ENCODE measurements at places on chromosomes 12 and 14.

DNA sequence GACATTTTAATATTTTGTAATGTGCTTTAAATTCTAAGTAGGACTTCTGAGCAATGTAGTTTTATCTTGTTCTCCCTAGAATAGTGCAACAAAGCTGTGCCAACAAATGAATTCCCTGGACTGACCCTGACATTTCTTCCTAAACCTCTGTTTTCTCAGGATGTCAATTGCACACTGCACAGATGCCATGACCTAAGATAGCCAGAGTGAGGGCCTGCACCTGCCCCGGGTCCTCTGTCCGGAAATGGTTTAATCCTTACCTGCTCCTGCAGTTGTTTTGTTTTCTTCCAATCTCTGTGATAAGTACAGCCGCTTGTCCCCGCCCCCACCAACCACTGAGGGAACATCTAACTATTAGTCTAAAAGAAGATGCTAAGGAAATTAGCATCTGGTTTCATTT is 831.5 kb downstream of the GALC start:
- DNase-seq: no peak

DNA sequence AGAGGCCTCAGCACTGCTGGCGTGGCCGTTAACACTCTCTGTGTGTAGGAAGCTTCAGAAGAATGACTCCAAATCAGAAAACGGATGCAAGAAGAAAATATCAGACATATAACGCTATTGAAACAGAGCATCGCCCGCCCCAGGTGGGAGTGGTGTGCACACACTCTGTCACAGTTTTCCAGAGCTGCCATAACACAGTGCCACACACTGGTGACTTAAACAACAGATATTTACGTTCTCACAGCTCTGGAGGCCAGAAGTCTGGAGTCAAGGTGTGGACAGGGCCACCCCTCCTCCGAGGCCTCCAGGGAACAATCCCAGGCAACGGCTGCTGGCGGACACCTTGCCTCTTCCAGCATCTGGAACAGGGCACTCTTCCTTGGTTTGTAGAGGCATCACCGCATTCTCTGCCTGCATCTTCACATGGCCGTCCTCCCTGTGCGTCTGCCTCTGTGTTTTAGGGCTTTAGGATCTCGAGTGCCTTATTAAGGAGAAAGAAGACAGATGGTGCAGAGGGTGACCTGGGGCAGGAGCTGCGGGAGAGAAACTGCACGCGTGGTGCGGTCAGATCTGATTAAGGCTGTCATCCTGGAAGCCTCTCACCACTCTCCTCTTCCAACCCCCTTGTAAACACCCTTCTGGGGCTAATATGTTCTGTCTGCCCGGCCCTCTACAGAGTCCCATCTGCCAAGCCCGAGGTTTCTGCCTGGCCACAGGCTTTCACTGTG is 141.0 kb downstream of the SLC15A4 start:
- no peak for DNase-seq

GRCh38 chr12:71415336-71416231 is 24.0 kb upstream of the LGR5 start:
- peak; percentile 76 for DNase-seq

GRCh38 chr12:88472248-88472647 is 108.0 kb downstream of the KITLG start:
- DNase-seq: peak; percentile 52

DNA sequence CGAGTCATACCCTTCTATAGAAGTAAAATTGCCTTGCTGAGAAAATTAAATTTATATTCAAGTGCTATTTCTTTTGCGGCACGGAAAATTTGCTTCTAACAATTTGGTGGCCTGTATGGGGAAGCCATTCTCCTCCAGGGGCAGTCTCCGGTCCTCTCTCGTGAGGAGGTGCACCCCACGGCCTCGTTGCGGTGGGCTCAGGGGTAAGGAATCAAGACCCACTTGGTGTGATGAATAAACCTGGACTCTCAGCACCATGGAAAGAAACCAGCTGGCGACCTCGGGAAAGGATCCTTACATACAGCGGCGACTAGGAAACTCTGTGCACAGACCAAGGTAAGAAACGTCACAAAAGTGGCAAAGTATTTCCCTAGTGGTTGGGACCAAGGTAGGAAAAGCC is 252.9 kb downstream of the DPY19L2 start:
- DNase-seq: no peak

- no peak for DNase-seq
Measured at GRCh38 chr12:102891756-102892155, 25.3 kb downstream of the PAH start.

- DNase-seq: no peak
Measured at GRCh38 chr14:87196436-87196835, 796.5 kb downstream of the GALC start.

DNA sequence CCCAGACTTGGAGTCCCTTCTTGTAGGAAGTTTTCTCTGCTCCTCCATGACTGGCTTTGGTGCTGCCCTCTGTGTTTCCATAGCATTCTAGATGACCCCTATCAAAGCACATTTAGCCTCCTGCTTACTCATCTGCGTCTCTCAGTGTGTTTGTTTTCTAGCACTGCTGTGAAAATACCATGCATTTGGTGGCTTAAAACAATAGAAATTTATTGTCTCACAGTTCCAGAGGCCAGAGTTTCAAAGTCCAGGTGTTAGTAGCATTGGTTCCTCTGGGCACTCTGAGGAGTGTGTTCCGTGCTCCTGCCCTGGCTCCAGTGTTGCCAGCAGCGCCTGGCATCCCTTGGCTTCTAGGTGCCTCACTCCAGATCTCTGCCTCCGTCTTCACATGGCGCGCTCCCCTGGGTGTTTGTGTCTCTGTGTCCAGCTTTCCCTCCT is 86.1 kb downstream of the CACNA1C start:
- no peak for DNase-seq

DNA sequence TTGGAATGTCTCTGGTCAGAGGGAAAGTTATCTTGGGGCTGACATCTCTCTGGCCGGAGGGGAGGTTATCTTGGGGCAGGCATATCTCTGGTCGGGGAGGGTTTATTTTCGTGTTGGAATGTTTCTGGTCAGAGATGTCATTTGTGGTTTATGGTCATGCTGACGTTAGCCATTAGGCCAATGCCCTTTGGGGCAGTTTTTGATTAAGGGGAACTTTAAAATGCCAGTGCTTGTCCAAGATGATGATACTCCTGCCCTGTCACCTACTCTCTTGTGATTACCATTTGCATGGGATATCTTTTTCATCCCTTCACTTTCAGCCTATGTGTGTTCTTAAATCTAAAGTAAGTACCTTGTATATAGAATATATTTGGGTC is 29.0 kb upstream of the A2M start:
- DNase-seq: no peak

DNA sequence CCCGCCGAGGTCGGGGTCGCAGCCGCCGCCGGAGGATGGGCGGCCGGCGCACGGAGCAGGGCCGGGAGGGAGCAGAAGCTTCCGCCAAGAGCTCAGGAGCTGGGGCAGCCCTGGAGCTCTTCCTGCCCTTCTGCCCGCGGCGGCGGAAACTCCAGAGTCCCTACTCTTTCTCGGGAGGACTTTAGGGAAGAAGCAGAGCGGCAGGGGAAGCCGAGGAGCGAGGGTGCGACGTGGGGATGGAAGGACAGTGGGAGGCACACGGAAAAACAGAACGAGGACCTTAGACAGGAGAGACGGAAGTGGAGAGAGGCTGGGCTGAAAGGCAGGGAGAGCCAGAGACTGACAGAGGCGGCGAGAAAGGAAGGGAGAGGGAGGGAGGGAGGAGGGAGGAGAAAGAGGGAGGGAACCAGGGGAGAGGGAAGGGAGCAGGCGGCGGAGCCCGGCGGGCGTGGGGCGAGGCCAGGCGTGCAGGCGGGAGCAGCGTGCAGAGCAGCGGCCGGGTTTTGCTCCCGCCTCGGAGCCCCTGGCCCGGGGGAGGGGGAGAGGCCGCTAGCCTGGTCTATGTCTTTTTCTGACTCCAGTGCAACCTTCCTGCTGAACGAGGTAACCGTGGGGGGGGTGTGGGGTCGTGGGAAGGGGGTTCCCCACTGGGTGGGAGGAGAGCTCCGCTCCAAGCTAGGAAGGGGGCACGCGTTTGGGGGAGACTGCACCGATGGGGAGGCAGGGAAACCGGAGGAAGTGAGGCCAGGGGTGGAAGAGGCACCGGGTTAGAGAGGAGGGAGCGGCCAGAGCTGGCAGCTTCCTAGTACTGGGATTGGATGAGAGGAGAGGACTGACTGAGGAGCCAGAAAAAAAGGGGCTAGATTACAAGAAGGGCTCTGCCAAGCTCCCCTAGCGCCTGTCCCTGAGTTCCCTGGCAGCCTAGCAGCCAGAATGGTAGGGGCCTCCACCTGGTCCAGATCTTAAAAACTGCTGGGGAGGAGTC is 2.9 kb upstream of the CACNB3 start:
- DNase-seq: peak; percentile 85

Measured in ELR (cell line).